NCI-H1092 (cell line): ENCODE measurements at places on chromosomes 2 and 18.

- no peak for DNase-seq
These were observed 486.7 kb upstream of the SALL3 start for GRCh38 chr18:78492813-78493371.

DNA sequence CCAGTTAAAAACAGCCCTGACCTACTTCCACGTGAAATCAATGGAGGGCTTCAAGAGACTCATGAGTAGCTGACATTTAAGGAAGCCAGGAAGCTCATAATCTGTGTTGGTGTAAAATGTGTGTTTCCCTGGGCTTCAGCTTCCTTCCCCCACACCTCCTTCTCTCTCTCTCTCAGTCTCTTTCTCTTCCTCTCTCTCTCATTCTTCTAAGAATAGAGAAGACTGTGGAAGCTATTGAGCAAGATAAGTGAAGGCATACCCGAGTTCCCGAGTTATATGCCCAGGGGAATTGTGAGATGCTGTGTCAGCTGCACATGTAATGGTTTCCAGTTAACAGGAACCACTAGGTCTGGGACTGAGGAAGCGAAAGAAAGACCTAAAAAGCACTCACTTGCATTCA, 199.4 kb downstream of the NYAP2 start:
- DNase-seq, result no peak

DNA sequence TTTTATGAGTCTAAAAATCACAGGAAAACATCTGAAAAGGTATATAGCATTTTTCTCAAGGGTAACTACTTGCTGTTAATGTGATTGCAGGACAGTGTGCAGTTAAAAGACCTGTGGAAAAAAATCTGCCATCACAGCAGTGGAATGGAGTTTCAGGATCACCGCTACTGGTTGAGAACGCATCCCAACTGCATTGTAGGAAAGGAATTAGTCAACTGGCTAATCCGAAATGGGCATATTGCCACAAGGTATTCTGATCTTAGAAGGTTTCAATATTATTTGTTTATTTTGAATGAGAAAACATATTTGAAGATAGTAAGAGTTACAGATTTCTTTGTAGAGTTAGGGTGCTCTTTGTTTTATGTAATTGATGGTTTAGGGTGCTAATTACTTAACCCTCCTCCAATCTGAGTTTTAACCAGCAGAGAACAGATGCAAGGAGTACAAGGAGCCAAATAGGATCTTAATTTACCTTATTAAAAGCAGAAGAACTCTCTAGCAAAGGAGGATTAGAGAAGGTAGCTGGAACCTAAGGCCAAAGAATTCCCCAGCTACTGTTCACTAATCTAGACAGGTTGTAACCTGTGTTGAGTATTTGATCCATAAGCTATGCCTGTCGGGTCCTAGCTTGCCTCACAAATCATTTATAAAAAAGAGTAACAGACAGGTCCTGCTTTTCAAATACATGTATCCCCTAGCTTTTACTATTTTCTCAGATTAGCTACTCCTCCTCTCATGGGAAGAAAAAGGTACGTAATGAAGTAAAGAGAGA, 35.0 kb downstream of the PIKFYVE start:
- DNase-seq, result no peak

DNA sequence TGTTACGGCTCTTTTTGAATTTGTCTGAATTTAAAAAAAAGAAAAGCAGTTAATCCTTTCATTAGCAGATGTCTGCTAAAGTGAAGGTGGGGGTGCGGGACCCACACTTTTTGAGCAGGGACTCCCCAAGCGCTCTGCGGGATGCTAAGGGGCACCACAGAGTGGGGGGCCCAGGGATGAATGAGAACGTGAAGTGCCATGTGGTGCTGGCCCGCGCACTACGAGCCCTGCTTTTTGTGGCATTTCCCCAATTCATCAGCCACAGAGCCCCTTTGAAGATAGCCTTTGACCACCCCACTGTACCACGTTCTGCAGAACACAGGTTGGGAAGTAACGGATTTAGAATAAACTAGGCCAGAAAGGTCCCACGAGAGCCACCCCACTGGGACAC, 28.6 kb downstream of the HS1BP3 start:
- DNase-seq, result no peak

DNA sequence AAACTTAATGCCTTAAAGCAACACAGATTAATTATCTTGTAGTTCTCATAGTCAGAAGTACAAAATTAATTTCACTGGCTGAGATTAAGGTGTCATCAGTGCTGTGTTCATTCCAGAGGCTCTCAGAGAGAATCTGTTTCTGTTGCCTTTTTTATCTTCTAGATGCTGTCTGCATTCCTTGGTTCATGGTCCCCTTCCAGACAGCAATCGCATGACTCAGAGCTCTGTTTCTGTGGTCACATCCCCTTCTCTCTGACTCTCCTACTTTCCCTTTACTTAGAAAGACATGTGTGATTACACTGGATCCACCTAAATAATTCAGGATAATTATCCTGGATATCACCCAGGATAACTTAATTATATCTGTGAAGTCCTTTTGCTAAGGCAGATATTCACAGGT, 148.6 kb downstream of the MAIP1 start:
- DNase-seq, result no peak
